ENCODE measurements at places on chromosomes 3 and 15.

DNA sequence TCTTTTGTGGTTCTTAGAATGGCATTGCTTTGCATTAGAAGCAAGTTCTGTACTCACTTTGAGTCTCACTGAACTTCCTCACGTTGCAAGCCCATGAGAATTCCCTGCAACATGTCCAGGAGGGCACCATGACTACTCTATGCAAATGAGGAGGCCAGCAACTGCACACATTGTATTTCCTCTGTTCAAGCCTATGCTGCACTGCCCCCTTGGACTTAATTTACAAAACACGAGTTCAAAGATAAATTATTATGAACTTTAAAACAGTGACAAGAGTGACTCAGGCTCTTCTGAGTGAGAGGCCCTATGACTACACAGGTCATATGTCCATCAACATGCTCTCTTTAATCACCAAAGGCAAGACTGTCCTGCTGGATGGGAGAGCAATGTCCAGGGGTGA is 484.2 kb upstream of the ATP11B start:
- DNase-seq, result no peak

DNA sequence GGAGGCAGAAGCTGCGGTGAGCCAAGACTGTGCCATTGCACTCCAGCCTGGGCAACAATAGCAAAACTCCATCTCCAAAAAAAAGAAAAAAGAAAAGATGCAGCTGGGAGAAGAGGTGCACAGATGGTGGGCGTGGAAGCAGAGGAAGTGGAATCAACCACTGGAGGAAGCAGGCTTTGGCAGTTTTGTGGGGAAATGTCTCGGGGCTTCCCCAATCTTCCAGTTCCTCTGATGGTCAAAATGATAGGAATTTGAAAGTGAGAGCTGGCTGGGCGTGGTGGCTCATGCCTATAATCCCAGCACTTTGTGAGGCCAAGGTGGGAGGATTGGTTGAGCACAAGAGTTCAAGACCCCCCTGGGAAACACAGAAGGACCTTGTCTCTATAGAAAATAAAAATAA is 48.1 kb upstream of the SMAD3 start:
- no peak for DNase-seq

DNA sequence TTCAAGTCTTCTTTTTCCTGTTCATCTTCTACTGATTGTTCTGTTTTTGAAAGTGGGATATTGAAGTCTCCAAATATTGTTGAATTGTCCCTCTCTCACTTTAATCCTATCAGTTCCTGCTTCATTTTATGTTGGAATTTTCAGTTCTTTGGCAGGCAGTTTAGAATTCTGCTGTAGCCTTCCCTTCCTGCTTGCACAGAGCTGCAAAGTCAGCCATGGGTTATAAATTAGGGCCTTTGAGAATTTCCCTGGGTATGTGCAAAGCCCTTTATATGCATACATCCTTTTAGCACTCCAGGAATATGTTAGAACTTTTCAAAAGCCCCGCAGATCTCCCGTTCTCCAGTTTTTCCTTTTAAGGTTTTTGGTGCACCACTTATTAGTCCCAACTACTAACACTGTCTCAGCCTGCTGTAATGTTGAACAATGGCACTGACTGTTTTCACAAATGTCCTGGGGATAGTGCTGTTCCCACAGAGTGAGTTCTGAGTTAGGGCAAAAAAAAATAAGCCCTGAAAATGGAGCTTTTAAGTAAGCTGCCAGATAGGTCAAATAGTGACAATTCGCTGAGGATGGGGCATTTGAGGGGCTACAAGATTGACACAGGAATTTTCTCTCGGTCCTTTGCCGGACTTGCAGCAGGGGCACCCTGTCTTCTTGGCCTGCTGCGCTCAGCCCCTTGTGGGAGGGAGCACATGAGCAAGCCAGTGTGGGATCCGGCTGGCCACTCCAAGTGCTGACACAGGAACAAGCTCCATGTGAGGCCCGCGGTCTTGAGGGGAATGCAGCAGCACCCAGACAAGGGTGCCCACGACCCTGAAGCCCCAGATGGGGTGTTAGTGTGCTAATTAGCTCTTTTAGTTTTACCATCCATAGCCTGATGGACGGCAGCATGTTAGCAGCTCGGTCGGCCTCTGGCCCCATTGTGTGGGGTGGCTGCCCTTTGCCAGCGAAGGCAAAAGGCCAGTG is 96.0 kb downstream of the VPS8 start:
- DNase-seq, result no peak

- DNase-seq, result no peak
Observed at GRCh38 chr3:143571548-143571947, 276.7 kb downstream of the SLC9A9 start.

DNA sequence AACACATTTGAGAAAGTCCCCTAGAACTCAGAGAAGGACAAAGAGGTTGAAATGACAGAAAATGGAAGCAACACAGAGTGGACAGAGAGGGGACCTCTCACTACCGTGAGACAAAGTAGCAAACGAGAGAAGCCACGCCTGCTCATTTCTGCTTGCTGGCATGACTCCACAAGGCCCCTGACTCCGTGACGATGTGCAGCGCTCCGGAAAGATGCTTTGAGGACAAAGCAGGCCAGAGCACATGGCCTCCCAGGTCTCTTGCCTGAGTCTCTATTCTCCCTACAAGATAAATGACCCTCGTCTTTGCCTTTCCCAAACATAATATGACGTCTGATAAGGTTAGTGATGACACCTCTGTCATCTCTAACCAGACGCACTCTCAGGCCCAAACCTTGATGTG is 63.8 kb upstream of the CTSH start:
- no peak for DNase-seq

Measured in RCC 7860 (cell line).